ENCODE measurements at places on chromosomes 7 and 10.

DNA sequence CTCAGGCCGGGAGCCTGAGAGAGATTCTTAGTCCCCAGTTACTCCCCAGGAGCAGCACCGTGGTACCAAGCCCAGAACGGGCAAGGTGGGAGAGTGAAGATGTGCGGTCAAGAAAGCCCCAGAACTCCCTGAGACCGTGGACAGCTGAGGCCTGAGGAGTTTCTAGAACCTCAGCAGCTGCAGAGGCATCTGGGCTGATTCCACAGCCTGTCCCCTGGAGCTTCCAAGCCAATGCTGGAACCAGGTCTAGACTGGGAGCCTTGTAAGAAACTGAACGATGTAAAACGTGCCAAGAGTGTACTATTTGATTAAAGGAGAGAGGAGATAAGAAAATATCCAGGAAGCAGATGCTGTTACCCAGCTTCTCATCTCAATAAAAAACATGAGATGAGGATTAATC lies 366.3 kb downstream of the TNS3 start:
- DNase-seq = no peak

GRCh38 chr7:132603220-132603833 lies 27.1 kb upstream of the PLXNA4 start:
- DNase-seq = no peak

GRCh38 chr10:81953420-81953819 lies 78.4 kb downstream of the NRG3 start:
- no peak for DNase-seq

- DNase-seq = no peak
Measured at GRCh38 chr7:94368371-94368791, 26.3 kb upstream of the COL1A2 start.

DNA sequence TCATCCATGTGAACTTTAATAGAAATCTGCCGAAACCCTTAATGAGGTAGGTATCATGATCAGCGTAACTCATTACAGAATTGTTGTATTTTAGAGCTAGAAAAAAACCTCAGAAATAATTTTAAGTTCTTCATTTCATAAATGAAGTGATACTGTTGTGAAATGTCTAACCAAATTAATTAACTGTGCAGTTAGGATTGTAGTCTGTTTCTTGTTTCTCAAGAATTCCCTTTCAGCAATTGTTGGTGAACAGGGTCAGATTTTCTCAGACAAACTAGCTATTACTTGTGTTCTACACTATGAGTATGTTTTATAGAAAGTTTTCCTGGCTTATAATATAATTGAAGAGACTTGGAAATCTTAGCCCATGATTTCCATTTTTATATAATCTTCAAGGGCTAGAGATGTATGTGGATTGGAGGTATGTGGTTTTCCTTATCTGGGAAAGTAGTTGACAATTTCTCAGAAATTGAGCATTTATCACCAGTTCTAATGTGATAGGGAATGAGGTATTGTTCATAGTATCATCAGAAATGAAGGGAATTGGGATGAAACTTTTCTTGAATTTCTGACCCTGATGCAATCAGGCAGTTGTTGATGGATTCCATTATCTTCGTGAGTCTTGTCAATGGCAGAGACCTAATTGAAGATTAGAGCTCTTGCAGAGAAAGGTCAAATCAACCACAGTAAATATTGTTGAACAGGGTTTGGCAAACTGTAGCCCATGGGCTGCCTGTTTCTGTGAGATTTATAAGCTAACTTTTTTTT lies 55.0 kb downstream of the ST7 start:
- DNase-seq = no peak

DNA sequence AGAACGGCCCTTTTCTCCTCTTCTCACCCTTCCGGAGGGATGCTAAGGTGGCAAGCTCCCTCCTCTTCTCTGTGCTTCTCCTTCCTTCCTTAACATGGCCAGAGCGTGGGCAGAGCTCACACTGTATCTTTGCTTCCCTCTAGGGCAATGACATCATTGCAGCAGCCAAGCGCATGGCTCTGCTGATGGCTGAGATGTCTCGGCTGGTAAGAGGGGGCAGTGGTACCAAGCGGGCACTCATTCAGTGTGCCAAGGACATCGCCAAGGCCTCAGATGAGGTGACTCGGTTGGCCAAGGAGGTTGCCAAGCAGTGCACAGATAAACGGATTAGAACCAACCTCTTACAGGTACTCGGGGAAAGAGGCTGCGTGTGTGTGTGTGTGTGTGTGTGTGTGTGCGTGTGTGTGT lies 36.6 kb downstream of the AP3M1 start:
- no peak for DNase-seq

- DNase-seq = no peak
Measured at GRCh38 chr10:124245191-124245590, 151.8 kb upstream of the CHST15 start.

GRCh38 chr10:69102440-69102839 lies 14.5 kb downstream of the SRGN start:
- DNase-seq = no peak

- DNase-seq = no peak
Measured at GRCh38 chr10:61878740-61879068, 22.8 kb upstream of the ARID5B start.

DNA sequence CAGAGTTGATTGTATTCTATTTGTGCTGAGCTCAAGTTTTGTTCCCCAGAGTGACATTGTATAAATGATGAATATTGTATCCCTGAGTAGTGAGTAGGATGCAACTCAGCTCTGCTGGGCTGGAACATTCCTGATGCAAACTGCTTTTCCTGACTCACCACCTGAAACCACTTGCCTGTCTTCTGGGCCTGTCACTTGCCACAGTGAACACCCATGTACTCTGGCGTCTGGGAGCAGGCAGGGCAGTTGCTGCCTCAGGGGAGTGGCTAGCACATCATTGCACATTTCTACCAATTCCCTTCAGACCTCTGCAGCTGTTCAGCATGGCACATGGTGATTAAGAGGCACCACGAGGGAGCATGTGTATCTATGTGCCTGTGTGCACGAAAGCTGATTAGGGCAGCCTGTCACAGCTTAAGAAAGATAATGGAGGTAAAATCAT lies 157.3 kb downstream of the SND1 start:
- no peak for DNase-seq

DNA sequence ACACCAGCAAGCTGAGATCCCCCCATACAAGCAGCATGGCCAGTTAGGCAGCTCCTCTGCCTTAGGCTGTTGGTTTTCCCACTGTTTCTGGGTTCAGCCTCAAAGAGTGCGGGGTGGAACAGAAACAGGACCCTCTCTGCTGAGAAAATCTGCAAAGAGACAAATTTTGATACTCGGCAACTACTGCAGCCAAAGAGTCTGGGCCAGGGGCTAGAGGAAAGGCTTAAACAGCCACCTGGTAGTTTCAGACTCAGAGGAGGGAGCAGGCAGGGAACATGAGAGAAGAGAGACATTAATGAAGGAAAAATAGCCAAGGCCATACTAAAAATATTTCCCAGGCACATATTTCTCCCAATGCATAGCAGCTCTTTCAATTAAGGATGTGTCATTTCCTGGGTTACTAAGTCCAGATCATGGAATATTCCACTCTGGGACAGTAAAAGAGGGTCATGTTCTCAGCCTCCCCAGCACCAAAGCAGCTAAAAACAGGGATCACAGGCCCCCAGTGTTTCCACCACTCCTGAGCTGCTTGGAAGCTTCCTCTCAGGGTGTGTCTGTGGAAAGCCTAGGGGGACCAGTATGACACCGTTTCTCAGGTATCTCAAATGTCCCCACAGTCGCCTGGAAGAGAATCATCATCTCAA lies 29.8 kb downstream of the PDLIM1 start:
- no peak for DNase-seq

- DNase-seq = no peak
Measured at GRCh38 chr7:5232485-5232837, 42.4 kb downstream of the WIPI2 start.

DNA sequence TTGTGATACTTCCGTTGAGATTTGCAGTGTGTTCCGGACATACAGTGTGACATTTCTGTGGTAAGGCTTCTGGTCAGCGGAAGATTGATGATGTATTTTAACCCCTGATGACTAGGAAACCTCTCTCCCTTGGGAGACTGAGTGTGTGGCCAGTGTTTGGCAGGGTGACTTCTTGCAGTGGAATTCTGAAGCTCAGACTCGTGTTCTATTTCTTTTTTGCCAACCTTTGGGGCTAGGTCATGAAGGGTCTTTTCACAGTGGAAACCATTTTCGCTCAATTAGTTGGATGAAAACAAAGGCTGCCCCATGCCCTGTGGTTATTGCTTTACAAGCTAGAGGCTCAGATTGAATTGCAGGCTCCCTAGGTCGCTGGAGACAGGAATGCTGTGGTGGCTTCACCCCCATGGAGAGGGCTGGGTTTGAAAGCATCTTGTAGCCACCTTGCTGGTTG lies 288.9 kb downstream of the BBS9 start:
- no peak for DNase-seq

DNA sequence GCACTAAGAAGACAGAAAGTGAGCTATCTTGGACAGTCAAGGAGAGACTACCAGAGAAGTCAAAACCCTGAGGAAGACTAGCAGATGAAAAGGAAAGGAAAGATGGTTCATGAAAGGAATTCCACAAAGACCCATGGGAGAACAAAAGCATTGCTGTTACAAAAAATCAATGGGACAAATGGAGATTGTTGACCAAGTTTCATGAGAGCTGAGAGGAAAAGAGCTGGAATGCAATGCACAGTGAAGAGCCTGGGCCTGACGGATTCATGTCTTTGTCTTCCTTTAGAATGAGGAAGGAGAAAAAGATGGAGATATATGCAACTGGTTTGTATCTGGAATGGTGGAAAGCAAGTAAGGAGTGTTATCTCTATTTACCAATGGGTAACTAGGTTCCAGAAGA lies 17.3 kb downstream of the TMEM243 start:
- no peak for DNase-seq

DNA sequence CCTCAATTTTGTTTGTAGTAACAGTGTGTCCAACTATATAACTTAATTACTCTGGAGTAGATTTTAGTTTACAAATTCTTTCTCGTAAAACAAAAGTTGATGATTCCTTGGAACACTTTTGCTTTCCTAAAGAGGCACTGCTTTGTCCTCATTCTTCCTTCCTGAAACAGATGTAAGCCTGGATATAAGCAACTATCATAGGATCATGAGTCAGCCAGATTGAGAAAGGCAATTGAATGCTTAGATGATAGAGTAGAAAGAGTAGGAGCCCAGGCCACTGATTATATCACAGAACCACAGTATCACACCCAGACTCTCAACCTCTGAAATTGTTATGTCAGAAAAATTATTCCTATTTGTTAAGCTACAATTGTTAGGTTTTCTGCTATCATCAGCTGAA lies 69.9 kb downstream of the TMEM106B start:
- DNase-seq = no peak

GRCh38 chr7:116538138-116538537 lies 13.3 kb downstream of the CAV1 start:
- no peak for DNase-seq

GRCh38 chr7:46454816-46455215 lies 533.7 kb upstream of the IGFBP3 start:
- DNase-seq = no peak

- no peak for DNase-seq
Measured at GRCh38 chr7:42227021-42227420, 10.0 kb downstream of the GLI3 start.

- no peak for DNase-seq
Measured at GRCh38 chr7:45623740-45624391, 49.7 kb downstream of the ADCY1 start.

DNA sequence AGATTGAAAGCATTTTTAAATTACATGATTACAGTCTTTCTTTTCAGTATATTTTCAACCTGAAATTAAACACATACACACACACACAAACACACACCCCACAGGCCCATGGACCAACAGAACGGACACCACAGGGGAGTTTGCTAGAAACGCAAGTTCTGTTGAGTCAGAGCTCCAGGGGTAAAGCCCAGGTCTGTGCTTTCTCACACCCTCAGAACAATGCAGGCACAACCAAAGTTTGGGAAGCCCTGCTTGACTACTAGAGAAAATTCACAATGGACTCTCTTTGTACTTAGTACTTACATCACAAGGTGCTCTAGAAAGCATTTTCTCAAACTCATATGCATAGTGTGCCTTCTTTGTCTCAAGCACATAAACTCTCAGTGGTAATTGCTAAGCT lies 704.0 kb upstream of the IGFBP3 start:
- no peak for DNase-seq

GRCh38 chr10:88672041-88672440 lies 7.8 kb downstream of the LIPF start:
- DNase-seq = no peak

- no peak for DNase-seq
Measured at GRCh38 chr10:66259836-66260235, 666.0 kb upstream of the LRRTM3 start.

DNA sequence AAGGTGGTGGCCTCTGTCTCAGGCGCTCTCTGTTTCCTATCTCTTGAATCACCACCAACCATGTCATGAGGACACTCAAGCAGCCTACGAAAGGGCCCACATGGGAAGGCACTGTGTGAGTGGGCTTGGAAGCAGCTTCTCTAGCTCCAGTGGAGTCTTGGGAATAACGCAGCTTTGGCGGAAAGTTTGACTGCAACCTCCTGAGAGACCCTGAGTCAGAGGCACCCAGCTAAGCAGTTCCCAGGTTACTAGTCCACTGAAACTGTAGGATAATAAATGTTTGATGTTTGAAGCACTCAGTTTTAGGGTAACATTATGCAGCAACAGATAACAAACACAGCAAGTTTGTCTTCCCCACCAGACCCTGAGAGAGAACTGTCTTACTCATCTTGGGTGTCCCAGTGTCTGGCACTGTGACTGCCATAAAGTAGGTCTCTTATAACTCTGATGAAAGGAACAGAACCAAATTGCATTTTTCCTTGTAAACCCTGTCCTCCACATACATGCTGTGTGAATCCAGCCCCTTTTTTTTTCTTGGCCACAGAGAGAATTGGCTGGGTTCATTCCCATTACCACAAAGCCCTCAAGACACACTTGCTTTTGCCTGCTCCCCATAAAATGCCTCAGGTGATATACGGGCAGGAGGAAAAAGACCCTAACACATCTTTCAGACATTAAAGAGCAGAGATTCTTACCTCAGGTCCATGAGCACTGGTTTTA lies 185.5 kb downstream of the ZNF365 start:
- no peak for DNase-seq

GRCh38 chr10:35379226-35380137 lies 43.2 kb downstream of the CCNY start:
- DNase-seq = no peak

- no peak for DNase-seq
Measured at GRCh38 chr7:103751311-103751880, 238.1 kb downstream of the RELN start.

- DNase-seq = no peak
Measured at GRCh38 chr7:372932-373791, 83.2 kb downstream of the FOXL3 start.

DNA sequence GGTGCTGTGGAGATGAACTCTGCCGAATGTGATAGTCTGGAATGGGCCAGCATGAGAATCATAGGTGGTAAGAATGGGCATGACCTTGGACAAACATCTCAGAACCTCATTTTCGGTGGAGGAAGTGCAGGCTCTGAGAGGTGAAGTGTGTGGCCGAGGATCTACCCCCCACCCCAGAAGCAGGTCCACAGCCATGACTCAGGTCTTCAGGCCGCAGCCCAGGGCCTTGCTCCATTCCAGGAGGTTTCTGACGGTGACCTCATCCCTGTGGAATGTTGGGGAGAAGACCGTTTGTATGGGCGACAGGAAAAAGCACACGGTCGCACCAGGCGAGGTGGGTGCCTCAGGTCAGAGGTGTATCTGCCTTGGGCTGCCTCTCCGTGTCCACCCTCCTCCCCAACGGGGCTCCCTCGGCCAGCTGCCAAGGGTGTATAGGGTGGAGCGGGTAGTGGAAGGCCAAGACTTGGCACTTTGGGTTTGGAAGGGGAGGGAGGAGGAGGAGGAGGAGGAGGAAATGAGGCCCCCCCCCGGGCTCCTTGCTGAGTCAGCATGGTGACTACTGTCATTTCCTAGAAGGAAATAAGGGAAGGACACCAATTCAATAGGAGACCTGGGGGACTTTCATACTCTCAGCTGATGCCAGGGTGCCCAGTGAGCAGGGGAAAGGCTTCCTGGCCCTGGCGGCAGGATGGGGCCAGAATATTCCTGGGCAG lies 168.0 kb upstream of the RHEB start:
- no peak for DNase-seq
